ENCODE measurements at places on chromosomes 7 and 10. TPM values are rescaled to one million over a fixed set of nuclear protein-coding genes. Genes with fewer than 3 reads are reported as not detected.
A peak's percentile ranks its signal among the peaks of the same experiment; 100 is the strongest.

The RBP3 gene
- total RNA-seq: not detected

The RAB19 gene
- total RNA-seq: not detected

The SLC26A3 gene
- not detected for total RNA-seq

The SLC26A5 gene
- total RNA-seq: not detected

- no peak overlapping the region for H3K27ac ChIP-seq
- no peak for DNase-seq
These were observed 47.7 kb upstream of the GTF2IRD1 start for GRCh38 chr7:74405899-74406512.

DNA sequence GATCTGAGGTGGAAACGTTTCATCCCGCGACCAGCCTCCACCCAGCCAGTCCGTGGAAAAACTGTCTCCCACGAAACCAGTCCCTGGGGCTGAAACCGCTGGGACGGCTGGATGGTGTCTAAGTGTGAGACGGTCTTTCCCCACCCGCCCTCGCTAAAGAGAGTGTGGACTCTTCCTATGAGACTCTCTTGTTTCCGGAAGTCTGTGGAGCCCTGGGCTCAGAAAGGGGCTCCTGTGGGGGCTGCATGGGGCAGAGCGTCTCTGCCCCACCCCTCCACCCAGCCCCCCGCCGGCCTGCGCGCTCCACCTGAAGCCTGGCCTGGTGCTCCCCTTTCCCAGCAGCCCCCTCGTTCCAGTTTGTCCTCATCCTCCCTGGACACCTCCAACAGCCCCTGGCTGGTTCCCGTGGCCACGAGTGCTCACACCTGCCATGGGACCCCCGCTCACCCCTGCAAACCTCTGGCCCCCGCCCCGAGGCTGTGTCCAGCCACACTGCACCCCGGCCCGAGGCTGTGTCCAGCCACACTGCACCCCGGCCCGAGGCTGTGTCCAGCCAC lies 28.7 kb downstream of the CFAP46 start:
- no peak overlapping the region for H3K27ac ChIP-seq
- H3K27me3 ChIP-seq: no peaks in the 10 kb centered on the region
- H3K36me3 ChIP-seq: no peaks in the 10 kb centered on the region
- no peak overlapping the region for H3K4me3 ChIP-seq

DNA sequence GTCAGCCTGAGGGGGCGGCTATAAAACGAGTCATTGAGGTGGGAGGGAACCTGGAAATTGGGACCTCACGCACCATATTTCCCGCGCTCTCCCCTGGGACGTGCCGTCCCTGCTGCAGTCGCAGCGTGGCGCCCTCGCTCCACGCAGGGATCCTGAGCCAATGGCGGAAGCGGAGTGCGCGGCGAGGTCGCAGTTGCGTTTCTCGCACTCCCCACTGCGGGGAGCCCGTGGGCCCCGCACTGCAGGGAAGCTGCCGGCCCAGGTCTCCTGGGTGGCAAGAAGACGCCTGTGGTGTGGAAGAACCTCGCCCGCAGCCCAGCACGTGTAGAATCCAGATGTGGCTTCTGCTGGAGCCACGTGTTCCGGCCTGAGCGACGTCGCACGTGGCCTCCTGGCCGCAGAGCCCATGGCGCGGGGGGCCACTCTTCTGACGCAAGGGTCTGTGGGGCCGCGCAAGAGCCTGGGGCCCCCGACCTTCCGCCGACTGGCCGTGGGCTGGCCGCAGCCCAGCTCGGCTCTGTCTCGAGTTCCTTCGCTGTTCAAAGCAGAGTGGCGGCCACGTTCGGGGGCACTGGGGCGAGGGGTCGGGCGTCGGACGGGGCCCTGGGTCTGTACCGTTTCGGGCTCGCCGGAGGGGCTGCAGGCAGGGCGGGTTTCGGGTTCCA lies 26.4 kb downstream of the HIF1AN start:
- H3K36me3 ChIP-seq: no peaks in the 10 kb centered on the region
- H3K4me1 ChIP-seq: peaks cover 15% of the 10 kb centered on the region
- H3K27ac ChIP-seq: no peak overlapping the region
- no peak for DNase-seq
- peaks cover 11% of the 10 kb centered on the region for H3K27me3 ChIP-seq

- H3K27me3 ChIP-seq: no peaks in the 10 kb centered on the region
- peak within 1 kb of the TSS; percentile 22 for H3K27ac ChIP-seq
- H3K4me3 ChIP-seq: peak within 1 kb of the TSS; percentile 42
- peak; percentile 74 for DNase-seq
- H3K36me3 ChIP-seq: no peaks in the 10 kb centered on the region
These were observed at the start of gene ARHGAP22 for GRCh38 chr10:48604991-48605508. Gene ARHGAP22 (minus strand): TSS chr10:48605073. CDS start chr10:48604796, 277 bp downstream.

- no peak for DNase-seq
- H3K27ac ChIP-seq: no peak overlapping the region
- peaks cover 10% of the 10 kb centered on the region for H3K4me1 ChIP-seq
- H3K36me3 ChIP-seq: no peaks in the 10 kb centered on the region
These were observed 89.1 kb downstream of the MMRN2 start for GRCh38 chr10:86868353-86868752.

DNA sequence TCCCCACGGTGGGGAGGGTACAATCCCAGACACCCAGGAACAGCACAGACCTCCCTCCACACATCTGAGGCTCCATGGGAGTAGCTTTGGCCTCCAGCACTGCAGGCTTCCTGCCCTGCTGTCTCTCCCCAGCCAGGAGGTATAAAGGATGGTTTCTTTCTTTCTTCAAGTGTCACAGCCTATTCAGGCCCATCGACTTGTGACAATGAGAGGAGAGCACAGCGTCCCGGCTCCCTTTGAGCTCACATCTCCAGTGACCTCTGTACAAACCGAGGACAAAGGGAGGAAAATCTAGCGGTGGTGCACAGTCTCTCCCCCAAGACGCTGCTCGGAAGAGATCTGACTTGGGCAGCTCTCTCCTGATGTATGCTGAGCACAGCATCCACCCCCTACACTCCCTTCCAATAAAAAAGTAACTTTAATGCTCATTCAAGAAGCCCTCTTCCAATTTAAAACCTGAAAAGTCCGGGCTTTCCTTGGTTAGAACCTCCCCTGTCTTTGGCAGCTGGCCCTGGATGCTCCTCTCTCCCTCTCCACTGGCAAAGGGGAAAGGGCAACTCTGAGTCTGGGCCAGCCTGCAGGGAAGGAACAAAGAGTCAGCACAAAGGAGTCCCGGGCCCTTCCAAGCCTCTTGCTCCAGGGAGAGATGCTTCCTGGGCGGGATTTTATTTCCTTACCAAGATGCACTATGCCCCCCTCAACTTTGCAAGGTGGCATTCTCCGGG lies 18.0 kb downstream of the CHST15 start:
- H3K27ac ChIP-seq: no peak overlapping the region
- H3K4me1 ChIP-seq: peaks cover 33% of the 10 kb centered on the region
- no peaks in the 10 kb centered on the region for H3K36me3 ChIP-seq
- H3K4me3 ChIP-seq: no peak overlapping the region
